Activated T-helper 1 cell treated with anti-CD3 and anti-CD28 coated beads, Interleukin-12 subunit alpha, Interleukin-12 subunit beta, Interleukin-2, Interleukin-4 antibody, amounts not matched to agents 30 ng/mL and 10 ng/mL and 1 ng/mL, durations not matched to agents 14 hours and 24 hours and 36 hours (primary cell): ENCODE measurements at places on chromosomes 12 and 14.

DNA sequence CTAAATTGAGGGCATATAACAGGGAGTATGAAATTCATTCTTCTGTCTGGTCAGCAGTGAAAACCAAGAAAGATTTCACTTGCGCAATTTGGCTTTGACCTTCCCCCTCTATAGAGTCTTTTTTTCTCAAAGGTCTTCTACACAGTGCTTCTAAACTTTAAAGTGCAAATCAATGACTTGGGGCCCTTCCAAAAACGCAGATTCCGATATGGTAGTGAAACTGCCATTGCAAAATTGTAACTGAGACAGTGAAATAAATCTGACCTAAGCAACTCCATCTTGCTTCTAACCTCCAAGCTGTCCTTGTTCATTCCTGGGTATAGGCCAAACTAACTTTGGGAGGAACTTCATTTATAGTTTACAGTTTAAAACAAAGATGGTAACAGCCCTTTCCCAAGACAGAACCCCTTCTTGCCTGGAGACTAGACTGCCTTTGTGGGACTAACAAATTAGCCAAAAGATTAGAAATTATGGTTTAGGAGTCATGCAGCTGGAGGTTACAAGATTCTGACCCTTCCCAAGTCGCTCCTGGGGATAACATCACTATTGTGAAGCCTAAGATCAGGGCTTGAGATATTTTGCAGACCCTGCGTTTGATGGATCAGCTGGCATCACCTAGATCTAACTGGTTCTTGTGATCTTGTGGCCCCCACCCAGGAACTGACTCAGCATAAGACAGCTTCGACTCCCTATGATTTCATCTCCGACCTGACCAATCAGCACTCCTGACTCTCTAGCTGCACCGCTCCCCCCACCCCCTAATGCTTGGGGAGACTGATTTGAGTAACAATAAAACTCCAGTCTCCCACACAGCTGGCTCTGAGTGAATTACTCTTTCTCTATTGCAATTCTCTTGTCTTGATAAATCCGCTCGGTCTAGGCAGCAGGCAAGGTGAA is 5.0 kb downstream of the SLC25A21 start:
- DNase-seq = no peak

GRCh38 chr12:117662220-117662619 is 300.8 kb upstream of the NOS1 start:
- H3K4me3 ChIP-seq = no peak overlapping the region
- H3K27ac ChIP-seq = no peak overlapping the region
- H3K36me3 ChIP-seq = no peaks in the 10 kb centered on the region

- no peaks in the 10 kb centered on the region for H3K4me1 ChIP-seq
- H3K27me3 ChIP-seq = no peaks in the 10 kb centered on the region
- H3K27ac ChIP-seq = no peak overlapping the region
- H3K36me3 ChIP-seq = peaks cover 28% of the 10 kb centered on the region
- no peak overlapping the region for H3K4me3 ChIP-seq
- no peak for DNase-seq
These were observed 60.2 kb downstream of the SYNE3 start for GRCh38 chr14:95456281-95456680.

DNA sequence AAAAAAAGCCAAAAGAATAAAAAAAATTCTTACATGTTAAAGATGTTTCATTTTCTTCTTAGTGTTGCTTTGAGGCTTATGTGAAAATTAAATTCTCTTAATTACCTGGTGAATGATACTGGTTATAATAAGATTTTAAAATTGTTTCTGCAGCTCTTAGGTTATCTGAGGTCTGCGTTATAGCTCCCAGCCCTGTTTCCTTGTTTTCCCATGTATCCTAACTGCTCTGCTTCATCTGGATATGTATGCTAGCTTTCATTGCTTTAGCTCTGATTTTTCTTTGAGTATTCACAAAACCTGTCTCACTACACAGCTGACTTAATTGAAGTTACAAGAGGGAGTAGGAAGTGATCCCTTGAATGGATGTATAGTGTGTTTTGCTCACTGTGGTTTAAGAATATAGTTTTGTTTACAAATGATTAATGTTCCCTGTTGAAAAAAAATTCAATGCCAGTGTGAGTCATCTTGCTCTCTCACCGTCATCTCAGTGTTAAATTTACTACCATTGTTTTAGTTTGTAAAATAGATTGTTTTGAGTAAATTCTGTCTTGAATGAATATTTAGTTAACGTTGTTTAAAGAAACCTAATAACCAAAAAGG is 26.8 kb downstream of the CPSF6 start:
- H3K36me3 ChIP-seq = peaks cover 35% of the 10 kb centered on the region
- H3K27ac ChIP-seq = peak overlapping the region; percentile 51
- DNase-seq = no peak
- H3K27me3 ChIP-seq = no peaks in the 10 kb centered on the region

DNA sequence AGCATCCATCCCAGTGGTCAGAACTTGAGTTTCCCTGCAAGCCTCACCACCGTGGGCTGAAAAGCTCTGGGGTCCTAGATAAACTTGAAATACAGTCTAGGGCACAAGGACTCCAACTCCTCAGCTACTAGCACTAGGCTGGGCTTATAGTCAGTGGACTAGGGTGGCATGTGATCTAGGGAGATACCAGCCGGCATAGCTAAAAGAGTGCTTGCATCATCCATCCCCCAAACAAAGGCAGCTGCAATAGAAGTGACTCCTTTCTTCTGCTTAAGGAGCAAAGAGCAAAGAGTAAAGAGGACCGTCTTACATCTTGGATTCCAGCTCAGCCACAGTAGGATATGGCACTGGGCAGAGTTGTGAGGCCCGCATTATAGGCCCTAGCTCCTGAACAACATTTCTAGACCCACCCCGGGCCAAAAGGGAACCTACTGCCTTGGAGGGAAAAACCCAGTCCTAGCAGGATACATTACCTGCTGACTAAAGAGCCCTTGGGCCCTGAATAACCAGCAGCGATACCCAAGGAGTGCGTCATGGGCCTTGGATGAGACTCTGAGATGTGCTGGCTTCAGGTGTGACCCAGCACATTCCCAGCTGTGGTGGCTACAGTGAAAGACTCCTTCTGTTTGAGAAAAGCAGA is 17.9 kb upstream of the SOS2 start:
- H3K4me1 ChIP-seq = no peaks in the 10 kb centered on the region
- H3K4me3 ChIP-seq = no peak overlapping the region
- no peak overlapping the region for H3K27ac ChIP-seq
- peaks cover 28% of the 10 kb centered on the region for H3K36me3 ChIP-seq

DNA sequence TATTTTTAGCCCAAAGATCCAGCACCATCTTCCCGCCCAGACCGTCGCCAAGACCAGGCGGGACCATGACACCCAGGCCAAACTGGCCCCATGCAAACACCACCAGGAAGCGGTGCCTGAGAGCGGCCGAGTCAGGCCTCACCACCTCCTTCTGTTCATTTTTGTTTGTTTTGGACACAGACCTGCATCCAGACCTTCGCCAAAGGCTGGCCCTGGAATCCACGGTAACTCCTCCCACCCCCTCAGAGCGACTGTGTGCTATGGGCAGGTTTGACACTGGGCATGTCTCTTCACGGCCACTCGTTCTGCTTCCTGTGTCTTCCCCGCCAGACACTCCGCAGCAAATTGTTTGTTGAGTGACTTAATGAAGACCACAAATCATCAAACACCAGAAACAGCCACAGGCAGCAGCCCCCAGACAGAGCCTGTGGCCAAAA is 47.1 kb downstream of the NCOR2 start:
- H3K4me1 ChIP-seq = peaks cover 18% of the 10 kb centered on the region
- no peak overlapping the region for H3K27ac ChIP-seq
- no peaks in the 10 kb centered on the region for H3K27me3 ChIP-seq
- H3K36me3 ChIP-seq = peaks cover 2% of the 10 kb centered on the region
- DNase-seq = no peak

GRCh38 chr12:89469361-89469760 is 55.2 kb downstream of the GALNT4 start:
- peaks cover 23% of the 10 kb centered on the region for H3K36me3 ChIP-seq
- peaks cover 73% of the 10 kb centered on the region for H3K4me1 ChIP-seq
- H3K27ac ChIP-seq = peak overlapping the region; percentile 91
- no peaks in the 10 kb centered on the region for H3K27me3 ChIP-seq
- peak; percentile 22 for DNase-seq
- H3K4me3 ChIP-seq = peak overlapping the region; percentile 73

DNA sequence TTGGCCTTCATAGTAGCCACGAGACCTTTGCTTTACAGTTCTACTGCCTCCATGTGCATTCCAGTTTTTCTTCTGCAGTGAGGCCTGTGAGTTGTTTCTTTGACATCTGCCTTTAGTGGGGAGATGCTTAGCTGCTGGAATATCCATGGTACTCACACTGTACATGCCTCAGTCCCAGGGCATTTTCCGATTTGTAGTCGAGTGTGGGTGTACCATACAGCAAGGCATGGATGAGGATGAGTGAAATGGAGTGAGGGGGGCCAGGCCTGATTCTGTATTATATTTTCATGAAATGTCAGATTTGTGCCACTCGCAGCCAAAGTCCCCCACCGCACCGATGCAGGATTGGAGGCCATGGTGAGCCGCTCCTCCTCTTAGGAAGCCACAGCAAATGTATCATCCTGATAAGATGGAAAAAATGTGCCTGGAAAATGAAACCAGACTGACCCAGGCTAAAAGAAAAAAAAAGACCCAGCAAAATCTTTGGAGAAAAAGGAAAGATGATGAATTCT is 173.0 kb downstream of the ADGRD1 start:
- H3K27ac ChIP-seq = no peak overlapping the region
- no peak overlapping the region for H3K4me3 ChIP-seq
- H3K27me3 ChIP-seq = no peaks in the 10 kb centered on the region
- no peak for DNase-seq
- H3K4me1 ChIP-seq = no peaks in the 10 kb centered on the region

GRCh38 chr12:109549613-109550270 is 23.6 kb downstream of the MMAB start:
- no peak for DNase-seq
- H3K4me1 ChIP-seq = no peaks in the 10 kb centered on the region
- peaks cover 15% of the 10 kb centered on the region for H3K27me3 ChIP-seq
- H3K4me3 ChIP-seq = no peak overlapping the region

GRCh38 chr12:69059465-69060457 is 126.8 kb upstream of the CPM start:
- H3K27me3 ChIP-seq = no peaks in the 10 kb centered on the region
- H3K4me1 ChIP-seq = peaks cover 39% of the 10 kb centered on the region
- H3K27ac ChIP-seq = peak overlapping the region; percentile 54
- no peak for DNase-seq
- H3K36me3 ChIP-seq = no peaks in the 10 kb centered on the region

- DNase-seq = no peak
- peaks cover 5% of the 10 kb centered on the region for H3K36me3 ChIP-seq
- H3K27ac ChIP-seq = no peak overlapping the region
These were observed 5.3 kb upstream of the GLTP start for GRCh38 chr12:109885616-109886015.

DNA sequence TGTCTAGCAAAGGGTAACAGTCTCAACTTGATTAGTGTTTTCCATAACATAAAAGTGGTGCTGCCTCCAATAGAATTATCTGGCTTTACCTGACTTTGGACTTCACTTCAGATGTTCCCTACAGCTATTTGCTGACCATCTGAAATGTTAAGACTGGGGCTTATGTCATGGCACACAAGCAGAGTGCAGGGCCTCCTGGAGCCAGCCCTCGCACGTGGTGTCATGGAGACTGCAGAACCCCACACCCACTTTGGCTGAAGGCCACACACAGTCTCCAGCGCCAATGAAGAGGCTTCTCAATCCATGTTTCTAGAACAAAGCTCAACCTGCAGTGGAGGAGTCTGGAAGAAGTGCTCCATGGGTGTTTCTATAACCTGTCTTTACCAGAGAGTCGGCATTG is 169.6 kb upstream of the FRMD6 start:
- no peak overlapping the region for H3K4me3 ChIP-seq
- H3K4me1 ChIP-seq = no peaks in the 10 kb centered on the region
- peaks cover 5% of the 10 kb centered on the region for H3K27me3 ChIP-seq
- no peak overlapping the region for H3K27ac ChIP-seq
- no peaks in the 10 kb centered on the region for H3K36me3 ChIP-seq

DNA sequence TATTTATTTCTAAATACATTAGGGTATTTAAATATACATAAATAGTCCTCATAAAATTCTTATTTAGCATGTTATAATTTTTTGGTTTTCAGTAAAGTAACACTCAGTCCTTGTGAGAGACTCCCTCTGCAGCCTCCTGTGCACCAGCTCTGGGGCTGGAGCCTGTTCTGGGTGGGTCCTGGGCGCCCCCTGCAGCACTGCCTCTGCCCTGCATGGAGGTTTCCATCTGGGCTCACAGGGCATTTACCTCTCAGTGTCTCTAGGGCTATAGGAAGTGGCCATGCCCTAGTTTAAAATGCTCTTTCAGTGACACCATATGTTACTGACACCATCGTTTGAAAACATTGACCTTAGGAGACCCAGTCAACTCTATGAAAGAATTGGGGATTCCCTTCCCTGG is 1155.2 kb downstream of the TMEM121 start:
- H3K27ac ChIP-seq = no peak overlapping the region
- DNase-seq = no peak
- no peaks in the 10 kb centered on the region for H3K4me1 ChIP-seq

GRCh38 chr12:91317306-91317705 is 134.7 kb upstream of the DCN start:
- no peak for DNase-seq
- no peaks in the 10 kb centered on the region for H3K36me3 ChIP-seq
- no peaks in the 10 kb centered on the region for H3K27me3 ChIP-seq
- H3K4me1 ChIP-seq = no peaks in the 10 kb centered on the region
- no peak overlapping the region for H3K4me3 ChIP-seq

GRCh38 chr14:86596024-86596423 is 1066.1 kb downstream of the FLRT2 start:
- no peak overlapping the region for H3K4me3 ChIP-seq
- no peak for DNase-seq

GRCh38 chr14:68627050-68627867 is 165.6 kb downstream of the ZFP36L1 start:
- H3K27me3 ChIP-seq = peaks cover 11% of the 10 kb centered on the region
- H3K4me3 ChIP-seq = no peak overlapping the region
- H3K36me3 ChIP-seq = peaks cover 6% of the 10 kb centered on the region
- H3K27ac ChIP-seq = no peak overlapping the region
- peaks cover 8% of the 10 kb centered on the region for H3K4me1 ChIP-seq

- no peaks in the 10 kb centered on the region for H3K36me3 ChIP-seq
- no peaks in the 10 kb centered on the region for H3K4me1 ChIP-seq
- no peaks in the 10 kb centered on the region for H3K27me3 ChIP-seq
- no peak for DNase-seq
- no peak overlapping the region for H3K27ac ChIP-seq
These were observed 664.1 kb downstream of the NOVA1 start for GRCh38 chr14:25933731-25934130.

- no peaks in the 10 kb centered on the region for H3K4me1 ChIP-seq
- H3K27me3 ChIP-seq = peaks cover 12% of the 10 kb centered on the region
- H3K27ac ChIP-seq = no peak overlapping the region
- no peaks in the 10 kb centered on the region for H3K36me3 ChIP-seq
- DNase-seq = no peak
These were observed 80.1 kb upstream of the VRK1 start for GRCh38 chr14:96717116-96717515.

DNA sequence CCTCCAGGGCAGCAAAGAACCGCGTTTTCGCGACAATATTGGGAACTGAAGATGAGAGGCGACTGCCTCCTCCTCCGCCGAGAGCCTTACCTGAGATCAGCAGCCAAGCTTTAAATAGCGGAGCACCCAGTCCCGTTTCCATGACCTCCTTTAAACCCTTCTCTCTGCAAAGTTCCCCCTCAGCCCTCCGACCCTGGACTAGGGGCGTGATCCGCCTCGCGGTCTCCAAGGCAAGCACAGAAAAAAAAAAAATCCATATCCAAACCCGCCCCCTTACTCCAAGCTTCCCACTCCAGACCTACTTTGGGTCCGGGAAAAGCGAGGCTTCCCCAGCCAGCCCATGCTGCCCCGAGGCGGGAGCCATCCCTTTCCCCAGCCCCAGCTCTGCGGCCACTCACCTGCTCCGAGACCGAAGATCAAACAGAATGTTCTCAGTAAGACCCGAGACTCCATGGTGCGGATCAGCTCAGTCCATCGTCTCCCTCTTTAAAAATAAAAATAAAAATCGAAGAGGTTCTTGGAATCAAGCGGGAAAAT is 630 bp downstream of the NELL2 start:
- peaks cover 4% of the 10 kb centered on the region for H3K36me3 ChIP-seq
- no peak for DNase-seq
- peak overlapping the region; percentile 96 for H3K4me3 ChIP-seq
- peaks cover 23% of the 10 kb centered on the region for H3K27me3 ChIP-seq
- H3K27ac ChIP-seq = peak overlapping the region; percentile 78
